Naive thymus-derived CD4-positive, alpha-beta T cell (primary cell): ENCODE measurements at places on chromosomes 3 and 15. TPM values are rescaled to one million over a fixed set of nuclear protein-coding genes. Genes with fewer than 3 reads are reported as not detected.

GRCh38 chr15:93330912-93331544 lies 242.0 kb upstream of the RGMA start:
- no peak for DNase-seq
- H3K27ac ChIP-seq = no peak overlapping the region
- H3K4me1 ChIP-seq = no peaks in the 10 kb centered on the region
- no peak overlapping the region for H3K4me3 ChIP-seq
- H3K36me3 ChIP-seq = no peaks in the 10 kb centered on the region

DNA sequence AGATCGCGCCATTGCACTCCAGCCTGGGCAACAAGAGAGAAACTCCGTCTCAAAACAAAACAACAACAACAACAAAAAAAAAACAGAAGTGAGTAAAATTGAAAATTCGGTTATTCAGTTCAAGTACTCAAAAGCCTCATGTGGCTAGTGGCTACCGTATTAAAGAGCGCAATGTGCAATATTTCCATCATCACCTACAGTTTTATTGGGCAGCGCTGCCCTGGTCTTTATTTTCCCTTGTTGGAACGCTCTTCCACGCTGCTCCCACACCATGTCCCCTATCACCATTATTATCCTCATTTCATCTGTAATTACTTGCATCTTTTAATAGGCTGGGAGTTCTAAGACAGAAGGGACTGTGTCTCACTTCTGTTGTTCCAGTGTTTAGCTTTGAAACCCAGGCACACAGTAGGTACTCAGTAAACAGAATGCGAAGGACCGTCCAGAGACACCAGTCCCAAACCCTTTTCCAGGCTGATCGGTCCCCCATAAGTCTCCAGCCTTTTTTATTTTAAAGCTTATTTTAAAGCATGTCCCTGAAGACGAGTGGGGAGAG lies 423 bp upstream of the HACD3 start:
- H3K27me3 ChIP-seq = no peaks in the 10 kb centered on the region
- H3K36me3 ChIP-seq = no peaks in the 10 kb centered on the region
- no peak for DNase-seq
- peaks cover 13% of the 10 kb centered on the region for H3K4me1 ChIP-seq
- peak overlapping the region; percentile 79 for H3K27ac ChIP-seq
- H3K4me3 ChIP-seq = peak overlapping the region; percentile 94

GRCh38 chr15:77702211-77702957 lies 69.7 kb upstream of the LINGO1 start:
- no peak overlapping the region for H3K27ac ChIP-seq
- H3K27me3 ChIP-seq = no peaks in the 10 kb centered on the region
- no peak overlapping the region for H3K4me3 ChIP-seq
- DNase-seq = no peak

GRCh38 chr15:38818157-38818790 lies 253.7 kb upstream of the RASGRP1 start:
- no peak overlapping the region for H3K27ac ChIP-seq
- no peaks in the 10 kb centered on the region for H3K36me3 ChIP-seq
- no peak for DNase-seq
- H3K27me3 ChIP-seq = no peaks in the 10 kb centered on the region

Gene HTR3E
- not detected for total RNA-seq

Gene KLHL40
- not detected for total RNA-seq

Gene GOLGA8R
- total RNA-seq = 5.3 and 7.3 TPM in 2 replicates

Gene RLBP1
- total RNA-seq = not detected

Gene MBD4
- total RNA-seq = 54.1 TPM

Gene ZNF770
- 32.5 TPM for total RNA-seq

Gene KCNH8
- 0.16 TPM for total RNA-seq

Gene ZNF80
- total RNA-seq = 0.59 TPM

Gene ALS2CL
- 30.3 TPM for total RNA-seq

DNA sequence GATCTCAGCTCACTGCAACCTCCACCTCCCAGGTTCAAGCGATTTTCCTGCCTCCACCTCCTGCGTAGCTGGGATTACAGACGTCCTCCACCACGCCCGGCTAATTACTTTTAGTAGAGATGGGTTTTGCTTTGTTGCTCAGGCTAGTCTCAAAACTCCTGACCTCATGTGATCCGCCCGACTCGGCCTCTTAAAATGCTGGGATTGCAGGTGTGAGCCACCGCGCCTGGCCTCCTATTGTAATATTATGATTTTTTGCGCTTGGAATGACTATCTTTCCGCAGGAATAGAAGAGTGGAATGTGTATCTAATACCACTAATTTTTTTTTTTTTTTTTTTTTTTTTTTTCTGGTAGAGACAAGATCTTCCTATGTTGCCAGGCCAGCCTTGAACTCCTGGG lies 1.8 kb downstream of the ARL8B start:
- H3K27me3 ChIP-seq = no peaks in the 10 kb centered on the region
- H3K4me3 ChIP-seq = no peak overlapping the region
- DNase-seq = no peak
- peaks cover 25% of the 10 kb centered on the region for H3K4me1 ChIP-seq
- H3K36me3 ChIP-seq = peaks cover 6% of the 10 kb centered on the region

Gene TMEM212
- total RNA-seq = not detected

DNA sequence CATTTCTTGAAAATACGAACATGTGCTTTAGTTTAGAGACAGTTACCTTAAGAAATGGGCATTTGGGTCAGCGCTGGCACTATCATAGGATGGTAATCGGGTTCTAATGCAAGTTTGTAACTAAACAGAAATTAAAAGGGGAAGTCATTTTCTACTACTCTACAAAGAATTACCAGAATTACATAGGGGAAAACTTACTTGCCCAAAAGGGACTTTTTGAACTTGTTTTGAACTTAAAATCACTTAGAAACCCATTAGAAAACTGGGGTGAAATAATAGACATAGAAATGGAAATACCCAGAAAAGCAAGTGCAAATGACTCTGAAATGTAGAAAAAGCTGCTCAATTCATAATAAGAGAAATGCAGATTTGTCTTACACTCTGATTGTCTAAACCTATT lies 44.9 kb downstream of the SPATA16 start:
- no peak overlapping the region for H3K27ac ChIP-seq
- H3K4me1 ChIP-seq = no peaks in the 10 kb centered on the region
- no peak overlapping the region for H3K4me3 ChIP-seq

- H3K4me3 ChIP-seq = no peak overlapping the region
- H3K27ac ChIP-seq = no peak overlapping the region
- DNase-seq = no peak
- H3K36me3 ChIP-seq = no peaks in the 10 kb centered on the region
- no peaks in the 10 kb centered on the region for H3K27me3 ChIP-seq
Measured at GRCh38 chr15:65623103-65623502, 1.4 kb downstream of the SLC24A1 start.

Gene CPLX3
- total RNA-seq = 0.28 and 0.60 TPM in 2 replicates

DNA sequence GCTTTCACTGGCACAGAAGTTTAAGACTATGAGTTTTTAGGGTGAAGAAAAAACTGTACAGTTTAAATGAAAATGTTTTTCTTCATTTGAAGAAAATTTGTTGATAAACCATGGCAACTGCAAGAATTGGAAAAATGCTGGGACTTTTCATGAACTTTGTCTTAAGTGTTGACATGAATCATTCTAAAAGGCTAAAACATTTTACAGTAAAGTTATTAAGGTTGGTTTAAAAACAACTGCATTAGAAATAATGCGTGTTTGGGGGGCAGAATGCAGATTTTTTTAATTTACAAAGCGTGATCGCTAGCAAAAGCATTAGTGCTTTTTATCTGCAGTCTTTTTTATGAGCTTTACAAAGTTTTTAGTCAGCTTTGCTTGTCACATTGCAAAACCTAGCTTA lies 601.9 kb upstream of the TGFBR2 start:
- H3K27ac ChIP-seq = no peak overlapping the region
- no peaks in the 10 kb centered on the region for H3K4me1 ChIP-seq
- no peak for DNase-seq
- H3K4me3 ChIP-seq = no peak overlapping the region
- no peaks in the 10 kb centered on the region for H3K27me3 ChIP-seq
- H3K36me3 ChIP-seq = no peaks in the 10 kb centered on the region

DNA sequence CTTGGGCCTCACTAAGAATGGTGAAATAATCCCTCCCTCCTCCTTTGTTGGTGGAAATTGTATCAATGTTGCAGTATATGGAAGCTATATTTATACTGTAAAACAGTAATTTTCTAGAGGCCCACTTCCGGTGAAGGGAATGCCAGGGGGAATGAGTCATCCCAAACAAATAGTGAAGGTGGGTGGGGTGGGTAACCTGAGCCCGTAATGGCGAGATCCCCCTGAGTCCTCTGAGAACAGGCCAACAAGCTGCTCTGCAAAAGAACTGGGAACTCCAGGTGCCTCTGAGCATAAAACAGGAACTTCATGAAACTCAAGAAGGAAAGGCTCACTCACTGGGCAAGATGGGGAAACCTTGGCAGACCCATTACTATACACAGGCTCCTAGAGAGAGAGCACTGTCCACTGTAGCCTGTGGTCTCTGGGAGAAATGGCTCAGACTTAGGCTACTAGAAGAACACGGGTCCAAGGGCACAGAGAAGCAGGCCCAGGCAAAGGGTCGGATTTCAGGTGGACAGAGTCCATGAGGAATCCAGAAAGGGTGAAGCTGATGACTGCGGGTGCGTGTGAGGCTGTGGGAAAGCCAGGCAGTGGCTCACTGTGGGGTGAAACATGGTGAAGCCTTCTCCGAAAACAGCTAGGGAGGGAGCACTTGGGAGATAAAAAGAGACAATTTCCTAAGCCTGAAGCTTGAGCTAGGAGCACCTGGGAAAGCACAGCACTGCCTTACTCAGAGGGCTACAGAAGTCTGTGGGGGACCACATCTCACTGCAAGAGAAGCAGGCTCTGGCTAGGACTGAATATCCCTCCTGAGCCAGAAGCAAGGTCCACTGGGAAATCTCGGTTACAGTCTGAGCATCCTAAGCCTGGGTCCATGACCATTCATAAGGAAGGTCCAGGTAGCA lies 19.8 kb downstream of the LARP6 start:
- no peak overlapping the region for H3K4me3 ChIP-seq
- H3K27ac ChIP-seq = no peak overlapping the region
- no peak for DNase-seq
- H3K36me3 ChIP-seq = no peaks in the 10 kb centered on the region
- H3K4me1 ChIP-seq = no peaks in the 10 kb centered on the region

- DNase-seq = no peak
- H3K27ac ChIP-seq = no peak overlapping the region
- H3K36me3 ChIP-seq = no peaks in the 10 kb centered on the region
- H3K27me3 ChIP-seq = no peaks in the 10 kb centered on the region
Measured at GRCh38 chr3:172089250-172089649, 49.9 kb downstream of the FNDC3B start.

Gene OR5K3
- not detected for total RNA-seq

GRCh38 chr15:52217186-52217585 lies 26.0 kb upstream of the GNB5 start:
- peaks cover 9% of the 10 kb centered on the region for H3K4me1 ChIP-seq
- DNase-seq = no peak
- no peak overlapping the region for H3K27ac ChIP-seq
- H3K4me3 ChIP-seq = no peak overlapping the region
- no peaks in the 10 kb centered on the region for H3K36me3 ChIP-seq

Gene SNX22
- 1.6 TPM for total RNA-seq

Gene COPG1
- 177 and 179 TPM in 2 replicates for total RNA-seq

Gene SNTN
- not detected for total RNA-seq

DNA sequence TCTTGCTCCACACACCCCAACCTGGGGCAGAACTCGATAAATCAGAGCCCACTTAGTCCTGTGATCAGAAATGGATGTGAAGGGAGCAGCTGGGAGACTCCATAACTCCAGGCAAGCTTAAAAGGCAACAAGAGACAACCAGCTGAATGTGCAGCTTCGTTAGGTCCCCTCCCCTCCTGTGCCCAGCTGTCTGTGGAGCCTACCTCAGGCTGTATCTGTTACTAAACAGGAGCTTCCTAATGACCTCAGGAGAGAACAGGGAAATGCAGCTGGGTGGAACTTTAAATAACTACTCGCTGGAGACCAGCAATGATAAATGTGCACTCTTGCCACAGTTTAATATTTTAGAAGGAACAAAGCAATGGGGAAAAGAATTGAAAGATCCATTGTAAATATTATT lies 25.9 kb downstream of the SLC9A9 start:
- no peak overlapping the region for H3K27ac ChIP-seq
- H3K4me1 ChIP-seq = peaks cover 22% of the 10 kb centered on the region

DNA sequence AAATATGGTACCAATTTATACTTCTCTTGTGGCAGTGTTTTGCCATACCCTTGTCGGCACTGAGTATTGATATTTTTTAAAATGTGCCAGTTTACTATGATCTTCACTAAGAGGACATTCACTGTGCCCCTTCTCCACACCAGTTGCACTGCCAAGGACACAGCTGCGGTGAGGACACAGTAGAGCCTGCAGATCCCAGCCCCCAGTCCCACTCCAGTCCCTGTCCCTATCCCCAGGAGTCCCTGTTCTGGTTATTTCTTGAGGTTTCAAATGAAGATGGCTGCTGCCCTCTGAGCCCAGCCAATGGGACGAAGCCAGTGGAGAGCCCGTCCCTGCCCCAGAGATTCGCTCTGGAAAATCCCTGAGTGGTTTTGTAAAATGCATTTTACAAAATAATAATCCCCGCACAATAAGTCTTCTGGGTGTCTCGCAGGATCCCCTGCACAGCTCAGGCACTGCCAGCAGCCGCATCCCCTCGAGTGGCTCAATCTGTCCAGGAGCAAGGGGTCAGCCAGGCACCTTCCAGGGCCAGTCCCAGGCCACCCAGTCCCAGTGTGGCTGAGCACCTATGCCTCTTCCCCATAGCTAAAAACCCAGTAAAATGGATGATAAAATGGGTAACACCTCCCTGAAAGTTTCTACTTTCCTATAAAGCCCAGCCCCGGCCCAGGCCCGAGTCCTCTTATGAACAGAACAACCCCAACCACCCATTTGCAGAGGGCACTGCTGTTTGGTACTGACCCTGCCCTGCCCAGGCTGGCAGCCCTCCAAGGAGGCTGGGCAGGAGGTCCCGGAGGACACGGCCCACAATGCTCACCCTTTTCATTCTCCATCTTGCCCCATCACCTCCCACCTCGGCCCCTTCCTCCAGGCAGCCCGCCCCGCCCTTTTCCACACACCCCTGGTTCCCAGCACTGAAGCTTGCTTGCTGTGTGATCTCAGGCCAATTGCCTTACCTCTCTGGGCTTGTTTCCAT lies 91.1 kb downstream of the VGLL4 start:
- no peak for DNase-seq
- no peaks in the 10 kb centered on the region for H3K4me1 ChIP-seq
- no peaks in the 10 kb centered on the region for H3K36me3 ChIP-seq
- H3K27me3 ChIP-seq = no peaks in the 10 kb centered on the region

Gene PRR23C
- not detected in 2 replicates for total RNA-seq

GRCh38 chr15:78879517-78880241 lies 7.0 kb downstream of the MORF4L1 start:
- H3K4me1 ChIP-seq = peaks cover 63% of the 10 kb centered on the region
- H3K36me3 ChIP-seq = peaks cover 6% of the 10 kb centered on the region
- H3K27me3 ChIP-seq = no peaks in the 10 kb centered on the region

Gene GNL3
- 97.2 TPM for total RNA-seq

GRCh38 chr3:106242781-106243180 lies 374.0 kb upstream of the CBLB start:
- no peak overlapping the region for H3K4me3 ChIP-seq
- H3K4me1 ChIP-seq = no peaks in the 10 kb centered on the region
- no peak overlapping the region for H3K27ac ChIP-seq
- DNase-seq = no peak

- no peaks in the 10 kb centered on the region for H3K27me3 ChIP-seq
- no peak overlapping the region for H3K4me3 ChIP-seq
- H3K27ac ChIP-seq = no peak overlapping the region
- DNase-seq = no peak
- no peaks in the 10 kb centered on the region for H3K4me1 ChIP-seq
Measured at GRCh38 chr3:37916685-37917084, 55.0 kb downstream of the CTDSPL start.

- no peak for DNase-seq
- H3K4me1 ChIP-seq = peaks cover 5% of the 10 kb centered on the region
- no peaks in the 10 kb centered on the region for H3K36me3 ChIP-seq
- H3K27ac ChIP-seq = no peak overlapping the region
- H3K4me3 ChIP-seq = no peak overlapping the region
- no peaks in the 10 kb centered on the region for H3K27me3 ChIP-seq
Measured at GRCh38 chr15:70252951-70253320, 155.2 kb upstream of the TLE3 start.

Gene FAM98B
- total RNA-seq = 27.6 TPM
